ENCODE measurements at places on chromosomes 12 and 14.

GRCh38 chr14:52922059-52922458, 28.8 kb downstream of the FERMT2 start:
- no peak for DNase-seq

DNA sequence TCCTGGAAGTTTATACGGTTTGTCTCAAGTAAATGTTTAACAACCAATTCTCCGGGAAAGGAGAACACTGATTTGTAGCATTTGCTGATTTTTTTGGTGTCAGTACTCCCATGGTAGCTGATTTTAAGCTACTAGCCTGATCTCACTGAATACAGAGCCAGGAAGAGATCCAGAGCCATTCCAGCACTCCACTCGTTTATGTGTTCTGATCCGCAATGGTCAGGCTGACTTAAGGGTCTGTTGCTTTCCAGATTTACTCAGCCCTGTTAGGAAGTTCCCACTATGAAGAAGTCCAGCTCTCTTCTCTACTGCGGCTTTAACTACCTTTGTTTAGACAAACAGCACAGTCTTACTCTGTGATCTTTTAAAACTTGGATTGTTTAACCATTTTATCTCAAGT, 38.0 kb upstream of the NID2 start:
- no peak for DNase-seq

DNA sequence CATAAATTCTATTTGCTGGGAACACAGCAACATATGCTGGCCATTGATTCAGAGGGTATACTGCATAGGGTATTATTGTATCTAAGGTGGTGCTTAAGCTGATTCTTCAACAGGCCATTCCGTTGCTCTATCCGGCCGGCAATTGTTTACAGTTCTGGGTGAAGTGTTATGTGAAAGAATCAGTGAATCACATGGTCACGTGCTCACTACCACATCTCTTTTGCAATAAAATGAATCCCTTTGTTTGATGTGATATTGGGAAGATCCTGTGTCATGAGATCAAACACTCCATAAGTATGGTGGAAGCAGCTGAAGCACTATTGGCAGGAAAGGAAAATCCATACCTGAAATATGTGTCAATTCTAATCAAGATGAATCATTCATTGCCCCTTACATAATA, 7.6 kb upstream of the USP15 start:
- DNase-seq = no peak

DNA sequence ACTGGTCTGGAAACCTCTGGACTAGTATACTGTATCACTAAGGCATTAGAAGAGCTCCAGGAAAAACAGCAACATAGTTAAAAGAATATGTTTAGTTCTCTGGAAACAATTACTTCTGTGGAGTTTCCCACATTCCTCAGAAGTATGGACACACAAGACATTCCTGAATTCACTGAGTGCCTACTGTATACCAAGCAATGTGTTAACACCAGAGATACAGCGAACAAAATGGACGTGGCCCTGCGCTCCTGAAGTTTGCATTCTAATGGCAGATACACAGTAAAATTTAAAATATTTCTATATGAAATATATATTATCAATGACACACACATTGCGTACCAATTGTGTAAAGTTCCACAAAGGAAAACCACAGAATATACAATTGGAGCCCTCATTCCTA, 1.1 kb downstream of the ANGEL1 start:
- no peak for DNase-seq

- no peak for DNase-seq
Observed at GRCh38 chr12:124776125-124776513, 87.5 kb downstream of the SCARB1 start.

- no peak for DNase-seq
Observed at GRCh38 chr12:112751844-112752243, 39.7 kb upstream of the RPH3A start.

GRCh38 chr12:123264642-123265041, 7.0 kb downstream of the CDK2AP1 start:
- no peak for DNase-seq

DNA sequence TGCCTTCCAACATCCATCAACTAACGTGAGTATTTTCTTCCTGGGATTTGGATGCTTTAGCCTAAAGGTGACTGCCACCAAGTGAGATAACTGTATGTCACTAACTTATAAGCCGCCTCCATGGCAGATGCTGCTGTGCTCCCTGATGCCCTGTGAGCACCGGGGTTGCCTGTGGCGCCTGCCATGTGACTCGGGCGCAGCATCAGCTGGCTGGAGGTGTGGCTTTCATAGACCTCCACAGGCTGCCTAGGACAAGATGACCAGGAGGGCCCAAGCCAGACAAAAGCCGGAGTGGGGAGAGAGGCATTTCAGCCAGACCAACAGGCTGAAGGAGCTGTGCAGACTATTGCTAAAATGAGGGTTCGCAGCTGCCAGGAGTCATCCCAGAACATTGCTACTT, 55.7 kb downstream of the ANAPC7 start:
- no peak for DNase-seq

DNA sequence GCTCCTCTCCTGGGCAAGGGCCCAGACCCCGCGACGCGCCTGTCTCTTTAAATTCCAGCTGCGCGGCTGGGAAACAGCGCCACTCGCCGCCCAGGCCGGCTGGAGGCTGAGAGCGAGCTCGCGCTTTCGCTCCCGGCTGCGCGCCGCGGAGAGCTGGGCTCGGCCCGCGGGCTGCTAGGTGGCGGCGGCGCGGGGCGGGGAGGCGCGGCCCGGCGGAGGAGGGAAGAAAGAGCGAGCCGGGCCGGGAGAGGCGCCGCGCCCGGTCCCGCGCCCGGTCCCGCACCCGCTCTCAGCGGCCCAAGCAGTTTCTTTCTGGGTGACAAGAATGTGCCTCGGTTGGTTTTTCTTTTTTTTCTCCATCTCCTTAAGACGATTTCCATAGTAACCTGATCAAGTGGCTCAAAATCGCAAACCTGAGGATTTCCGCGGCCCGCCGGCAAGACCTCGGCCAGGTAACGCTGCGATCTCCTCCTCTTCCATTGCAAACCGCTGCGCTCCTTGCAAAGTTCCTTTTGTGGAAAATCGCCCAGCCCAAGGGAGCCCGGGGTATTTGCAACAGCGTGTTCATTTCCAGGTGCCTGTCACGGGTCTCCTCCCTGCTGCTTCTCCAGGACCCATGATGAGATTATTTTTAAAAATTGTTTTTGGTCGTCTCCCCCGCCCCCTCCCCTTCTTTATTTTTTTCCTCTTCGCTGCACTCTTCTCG, 259.5 kb upstream of the E2F7 start:
- DNase-seq = peak; percentile 61

DNA sequence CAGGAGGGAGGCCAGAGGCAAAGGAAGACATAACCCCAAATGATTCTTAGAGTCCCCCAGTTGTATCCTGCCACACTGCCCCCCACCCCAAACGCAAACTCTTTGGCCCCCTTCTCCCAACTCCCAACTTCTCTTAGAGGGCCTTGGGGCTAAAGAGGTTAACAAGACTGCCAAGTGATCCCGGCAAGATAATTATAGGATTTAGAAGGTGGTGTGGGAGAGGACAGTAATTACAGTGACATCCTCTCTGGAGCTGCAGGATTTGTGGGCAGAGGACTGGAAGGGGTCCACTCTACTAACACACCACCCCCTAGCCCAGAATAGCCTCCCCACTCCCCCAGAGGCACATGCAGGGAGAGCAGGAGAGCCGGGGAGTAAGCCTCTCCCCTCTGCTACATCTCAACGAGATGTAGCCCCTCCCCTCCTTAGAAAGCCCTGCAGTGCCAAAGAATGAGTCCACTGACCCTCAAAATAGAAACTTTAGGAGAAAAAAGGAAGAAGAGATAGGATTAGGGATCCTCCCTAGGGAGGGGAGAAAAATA, 5.3 kb upstream of the GDF11 start:
- no peak for DNase-seq

DNA sequence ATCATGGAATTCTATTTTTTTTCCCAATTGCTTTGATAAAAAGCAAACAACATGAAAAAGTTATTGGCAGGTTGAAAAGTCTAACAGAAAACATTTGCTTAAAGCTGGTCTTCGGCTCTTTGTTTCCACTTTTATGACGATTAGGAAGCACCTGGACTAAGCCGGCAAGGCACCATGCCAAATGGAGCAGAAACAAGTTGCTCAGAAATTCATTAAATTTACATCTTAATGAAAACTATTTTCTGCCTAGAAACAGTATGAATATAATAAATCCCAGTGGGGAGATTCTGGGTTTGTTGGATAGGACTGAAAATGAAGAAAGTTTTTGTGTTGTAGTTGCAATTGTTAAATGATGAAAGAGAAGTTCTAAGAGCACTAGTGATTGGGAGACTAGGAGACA, 51.4 kb upstream of the OR9K2 start:
- no peak for DNase-seq

DNA sequence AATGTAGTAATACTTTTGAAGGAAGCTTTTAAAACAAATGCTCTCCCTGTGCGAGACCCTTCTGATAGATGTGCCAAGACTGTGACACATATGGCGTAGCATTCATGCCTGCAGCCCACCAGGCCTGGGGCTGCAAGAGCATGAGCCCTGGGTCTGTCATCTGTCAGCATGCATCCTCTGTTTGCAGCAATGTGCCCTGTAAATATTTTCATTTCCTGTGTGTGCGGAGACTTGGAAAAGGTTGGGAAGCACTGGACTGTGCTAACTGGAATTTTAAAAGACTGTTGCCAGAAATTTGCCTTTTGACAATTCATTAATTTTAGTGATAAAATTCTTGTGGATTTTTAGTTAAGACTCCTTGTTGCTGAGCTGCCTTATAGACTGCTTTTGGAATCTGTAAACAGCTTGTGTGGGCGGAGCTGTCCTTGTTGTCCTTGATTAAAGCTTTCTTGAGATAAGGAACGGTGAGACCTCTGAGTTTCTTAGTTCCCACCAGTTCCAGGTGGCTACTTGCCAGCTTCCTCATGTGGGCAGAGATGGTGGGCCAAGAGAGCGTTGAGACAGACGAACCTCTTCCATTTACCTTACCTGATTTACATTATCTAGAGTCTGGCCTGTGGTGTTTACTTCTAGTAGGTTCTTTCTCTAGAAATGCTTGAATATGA, 23.4 kb downstream of the MARK3 start:
- peak; percentile 65 for DNase-seq

DNA sequence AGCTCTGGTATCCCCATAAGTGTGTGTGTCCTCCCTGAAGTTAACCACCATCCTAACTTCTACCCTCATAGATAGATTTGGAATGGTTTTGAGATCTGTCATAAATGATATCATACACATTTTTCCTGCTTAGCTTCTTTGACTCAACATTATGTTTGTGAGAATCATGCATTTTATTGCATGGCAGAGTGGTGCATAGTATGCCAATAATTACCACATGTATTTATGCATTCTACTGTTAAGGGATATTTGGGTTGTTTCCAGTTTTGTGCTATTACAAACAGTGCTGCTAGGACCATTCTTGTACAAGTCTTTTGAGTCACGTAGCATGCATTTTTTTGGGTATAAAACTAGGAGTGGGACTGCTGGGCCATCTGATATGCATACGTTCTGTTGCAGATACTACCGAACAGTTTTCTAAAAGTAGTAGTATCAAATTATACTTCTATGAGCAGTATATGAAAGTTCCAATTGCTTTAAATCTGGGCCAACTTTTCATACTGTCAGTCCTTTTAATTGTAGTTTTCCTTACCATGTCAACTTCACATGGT, 13.4 kb downstream of the GRIP1 start:
- no peak for DNase-seq

DNA sequence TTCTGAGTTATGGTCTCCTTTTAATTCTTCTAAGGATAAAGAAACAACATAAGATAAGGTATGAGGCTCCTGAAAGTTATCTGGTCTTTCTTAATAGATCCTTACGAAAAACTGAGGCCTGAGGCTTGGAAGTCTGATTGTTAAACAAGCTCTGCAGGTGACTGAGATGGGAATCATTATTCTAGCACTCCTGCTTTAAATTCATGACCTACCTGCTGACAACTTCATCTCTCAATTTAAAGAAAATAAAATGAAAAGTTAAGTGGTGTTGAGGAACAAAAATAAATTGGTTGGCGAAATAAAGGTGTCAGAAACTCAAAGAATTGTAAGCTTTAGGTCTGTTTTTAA, 80.1 kb downstream of the FAR2 start:
- no peak for DNase-seq

DNA sequence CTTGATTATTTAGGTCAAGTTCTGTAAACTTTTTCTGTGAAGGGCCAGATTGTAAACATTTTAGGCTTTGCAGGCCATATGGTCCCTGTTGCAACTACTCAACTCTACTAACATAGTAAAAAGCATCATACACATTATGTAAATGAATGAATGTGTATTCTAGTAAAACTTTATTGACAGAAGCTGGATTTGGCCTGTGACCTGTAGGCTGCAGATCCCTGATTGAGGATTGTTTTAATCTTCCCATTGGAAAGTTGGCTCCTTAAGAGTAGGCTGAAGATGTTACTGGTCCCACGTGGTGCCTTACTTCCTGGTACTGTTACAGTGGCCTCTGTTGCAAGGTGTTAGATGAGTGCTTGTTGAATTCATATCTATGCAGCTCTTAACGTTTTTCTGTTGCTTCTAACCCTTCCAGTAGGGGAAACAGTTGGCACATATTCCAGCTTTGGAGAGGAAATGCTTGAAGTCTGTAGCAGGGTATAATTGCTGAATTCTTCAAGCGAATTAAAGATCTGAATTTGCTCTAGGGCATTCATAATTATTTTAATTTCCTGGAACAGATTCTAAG, 133.6 kb upstream of the DNM1L start:
- DNase-seq = no peak

DNA sequence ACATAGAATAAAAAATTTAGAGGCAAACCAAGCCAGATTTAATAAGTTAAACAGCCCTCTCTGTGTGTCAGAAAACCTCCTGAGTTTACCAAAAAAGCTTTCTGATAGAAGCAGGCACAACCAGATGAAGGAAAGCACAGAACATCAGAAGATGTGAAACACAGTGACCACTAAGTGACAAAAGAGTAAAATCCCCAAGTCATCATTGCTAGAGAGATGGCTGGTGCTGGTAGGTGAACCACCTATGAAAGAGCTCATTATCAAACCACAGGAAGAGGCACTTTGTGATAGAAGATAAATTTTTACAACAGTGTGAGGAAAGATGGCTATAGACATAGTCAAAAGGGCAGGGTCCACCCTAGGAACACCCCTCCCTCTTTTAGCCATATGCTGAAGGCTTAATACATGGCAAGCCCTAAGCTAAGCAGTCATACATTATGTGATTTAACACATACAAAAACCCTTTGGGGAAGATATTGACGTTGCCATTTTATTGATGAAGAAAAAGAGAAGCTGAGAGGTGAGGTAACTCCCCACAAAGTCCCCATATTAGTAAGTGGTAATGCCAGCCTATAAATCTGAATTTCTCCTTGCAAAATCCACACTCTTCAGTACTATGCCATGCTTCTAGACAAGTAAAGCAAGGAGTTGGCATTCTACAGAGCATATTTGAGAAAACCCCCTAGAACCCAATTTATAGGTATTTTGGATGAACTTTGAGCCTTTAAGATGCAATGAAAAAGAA, 449.9 kb downstream of the LRIG3 start:
- DNase-seq = no peak
